ENCODE measurements at places on chromosomes 3 and 15.
A peak's percentile ranks its signal among the peaks of the same experiment; 100 is the strongest.

DNA sequence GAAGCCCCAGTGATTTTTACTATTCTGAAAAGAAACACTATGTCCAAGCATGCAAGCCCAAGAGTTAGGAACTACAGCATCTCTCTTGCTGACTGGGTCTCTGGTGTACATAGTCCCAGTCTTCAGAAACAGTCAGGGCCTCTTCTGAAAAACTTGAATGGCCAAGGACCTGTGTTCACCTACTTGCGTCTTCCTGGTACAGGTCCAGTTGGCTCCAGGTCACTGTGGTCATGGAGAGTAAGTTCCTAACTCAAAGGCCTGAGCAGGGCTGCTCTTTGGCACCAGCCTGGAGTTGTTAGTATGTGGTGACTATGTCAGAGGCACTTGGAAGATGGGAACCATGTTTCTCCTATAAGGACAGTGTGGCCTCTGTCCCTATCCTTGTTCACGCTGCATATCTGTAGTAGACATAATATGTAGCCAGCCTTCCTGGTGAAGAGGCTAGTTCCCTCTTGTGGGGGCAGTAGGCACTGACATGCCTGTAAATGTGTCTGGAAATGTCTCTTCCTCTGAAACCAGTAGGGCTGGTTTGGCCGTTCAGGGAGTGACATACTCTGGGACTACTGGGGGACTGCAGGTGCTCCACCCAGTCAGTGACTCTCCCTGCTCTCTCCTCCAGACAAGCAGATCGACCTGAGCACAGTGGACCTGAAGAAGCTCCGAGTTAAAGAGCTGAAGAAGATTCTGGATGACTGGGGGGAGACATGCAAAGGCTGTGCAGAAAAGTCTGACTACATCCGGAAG lies 2.6 kb upstream of the RBM15B start:
- H3K27me3 ChIP-seq = no peaks in the 10 kb centered on the region
- no peak overlapping the region for H3K4me3 ChIP-seq
- H3K4me1 ChIP-seq = peaks cover 24% of the 10 kb centered on the region
- no peak overlapping the region for H3K27ac ChIP-seq
- no peak for DNase-seq

DNA sequence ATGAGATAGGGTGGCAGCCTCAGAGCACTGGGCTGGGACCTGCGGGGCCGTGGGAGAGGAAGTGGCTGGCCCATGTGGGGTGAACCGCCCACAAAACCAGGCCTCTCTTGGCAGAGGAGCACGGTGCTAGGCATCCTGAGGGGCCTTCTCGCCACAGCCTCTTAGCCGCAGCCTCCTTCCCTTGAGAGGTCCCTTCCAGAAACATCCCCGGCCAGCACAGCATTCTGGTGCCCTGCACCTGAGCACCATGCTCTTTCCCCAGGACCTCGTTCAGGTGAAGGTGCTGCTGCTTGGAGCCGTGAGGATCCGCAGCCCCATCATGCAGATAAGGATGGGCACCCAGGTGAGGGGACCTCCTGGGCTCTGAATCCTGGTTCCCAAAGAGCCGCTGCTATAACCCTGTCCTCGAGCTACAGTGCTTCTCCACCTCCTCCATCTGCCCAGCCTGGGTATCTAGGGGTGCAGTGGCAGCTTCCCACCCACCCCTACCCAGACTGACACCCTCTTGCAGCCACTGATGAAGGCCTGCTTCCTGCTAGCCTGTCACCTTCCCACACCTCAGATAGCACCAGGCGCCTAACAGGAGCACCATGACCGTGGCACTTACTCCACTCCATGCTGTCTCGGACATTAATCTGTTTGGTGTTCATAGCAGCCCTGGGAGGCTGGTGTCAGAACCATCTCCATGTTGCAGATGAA lies 11.2 kb upstream of the TXNRD3 start:
- H3K27me3 ChIP-seq = no peaks in the 10 kb centered on the region
- no peaks in the 10 kb centered on the region for H3K4me1 ChIP-seq
- H3K36me3 ChIP-seq = no peaks in the 10 kb centered on the region
- no peak overlapping the region for H3K27ac ChIP-seq
- DNase-seq = no peak

GRCh38 chr3:172924546-172924945 lies 174.0 kb downstream of the ECT2 start:
- no peaks in the 10 kb centered on the region for H3K27me3 ChIP-seq
- H3K4me3 ChIP-seq = no peak overlapping the region
- H3K4me1 ChIP-seq = no peaks in the 10 kb centered on the region
- H3K36me3 ChIP-seq = no peaks in the 10 kb centered on the region
- no peak overlapping the region for H3K27ac ChIP-seq
- DNase-seq = no peak

GRCh38 chr3:195195321-195196209 lies 75.4 kb downstream of the XXYLT1 start:
- H3K27ac ChIP-seq = no peak overlapping the region
- H3K4me3 ChIP-seq = no peak overlapping the region
- DNase-seq = no peak
- H3K4me1 ChIP-seq = no peaks in the 10 kb centered on the region
- H3K27me3 ChIP-seq = no peaks in the 10 kb centered on the region
- no peaks in the 10 kb centered on the region for H3K36me3 ChIP-seq

DNA sequence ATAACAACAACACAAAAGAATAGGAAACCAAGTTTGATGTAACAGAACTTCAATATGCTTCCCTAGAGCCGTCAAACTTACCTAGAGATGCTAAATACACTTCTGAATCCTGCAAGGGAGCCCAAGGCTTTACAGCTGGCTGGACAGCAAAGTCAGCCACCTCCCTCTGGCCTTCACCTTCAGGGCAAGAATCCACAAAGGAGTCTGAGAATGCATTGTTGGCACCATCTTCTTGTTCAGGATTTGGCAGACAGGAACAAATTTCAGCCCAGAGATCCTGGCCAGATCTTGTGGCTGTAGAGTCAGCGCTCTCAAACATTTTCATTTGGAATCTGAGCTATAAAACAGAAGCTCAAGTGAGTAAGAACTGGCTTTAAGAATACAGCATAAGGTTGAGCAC lies 2.2 kb downstream of the CCDC32 start:
- H3K4me3 ChIP-seq = peak overlapping the region; percentile 27
- no peaks in the 10 kb centered on the region for H3K36me3 ChIP-seq
- H3K4me1 ChIP-seq = peaks cover 17% of the 10 kb centered on the region
- H3K27me3 ChIP-seq = no peaks in the 10 kb centered on the region
- DNase-seq = no peak

Measured in GM12878 (cell line).